ENCODE measurements at places on chromosomes 11 and 22. TPM values are rescaled to one million over a fixed set of nuclear protein-coding genes. Genes with fewer than 3 reads are reported as not detected.

Gene MOGAT2
- total RNA-seq, result not detected

Gene OR51E2
- not detected for total RNA-seq

Gene ARHGAP32
- total RNA-seq, result 4.8 TPM

Gene CERK
- 27.6 TPM for total RNA-seq

Gene TPBGL
- total RNA-seq, result not detected

Gene OR6T1
- not detected for total RNA-seq

Gene TSGA10IP
- not detected for total RNA-seq

Gene SMC1B
- not detected for total RNA-seq

Gene OR5B21
- not detected for total RNA-seq

Gene RASL10A
- total RNA-seq, result not detected

Gene GUCY1A2
- total RNA-seq, result 0.18 TPM

Gene DTX4
- 0.58 TPM for total RNA-seq

Gene PYGM
- total RNA-seq, result 1.2 TPM

Gene MAPK11
- total RNA-seq, result 26.8 TPM

Gene GRM5
- not detected for total RNA-seq

Gene INCENP
- 20.7 TPM for total RNA-seq

Gene IGSF9B
- total RNA-seq, result not detected

Gene NAALADL1
- 71.2 TPM for total RNA-seq

Gene ARHGAP1
- total RNA-seq, result 44.1 TPM

Gene DUSP8
- total RNA-seq, result 0.58 TPM

Gene KDM4D
- total RNA-seq, result 0.53 TPM

Gene NRIP3
- total RNA-seq, result 12.4 TPM

Gene RRP7A
- 49.0 TPM for total RNA-seq

Gene ARL2
- total RNA-seq, result 169 TPM

Gene HIC2
- total RNA-seq, result 1.4 TPM

Gene INS
- not detected for total RNA-seq

Gene SCGB1A1
- not detected for total RNA-seq

Gene GDPD4
- total RNA-seq, result not detected

Gene CRYBB3
- not detected for total RNA-seq

Gene MICAL2
- 162 TPM for total RNA-seq

Gene GP1BB
- total RNA-seq, result 3.0 TPM

Gene RIMBP3B
- not detected for total RNA-seq

Gene TMEM45B
- not detected for total RNA-seq

Gene SLC25A18
- total RNA-seq, result 2.5 TPM

Gene CNTN5
- total RNA-seq, result not detected

Gene OR8D4
- not detected for total RNA-seq

Gene ROM1
- 2.8 TPM for total RNA-seq

Gene HPX
- not detected for total RNA-seq

Gene MISFA
- not detected for total RNA-seq

Gene ESAM
- 4.8 TPM for total RNA-seq

Gene PARVA
- total RNA-seq, result 44.1 TPM

Gene OR2AG2
- total RNA-seq, result 0.29 TPM

Gene SCN3B
- total RNA-seq, result 0.18 TPM

Gene OR10A4
- total RNA-seq, result not detected

Gene TEF
- total RNA-seq, result 16.7 TPM

Gene SCN4B
- not detected for total RNA-seq

Gene CCDC87
- total RNA-seq, result under 0.01 TPM

Gene MRGPRF
- total RNA-seq, result 34.2 TPM

Gene ZBED5
- 21.6 TPM for total RNA-seq

Gene HBE1
- not detected for total RNA-seq

Gene APOA4
- not detected for total RNA-seq

Gene MFRP
- total RNA-seq, result not detected

Gene C11orf86
- not detected for total RNA-seq

Gene KCNK7
- total RNA-seq, result not detected

Gene MB
- total RNA-seq, result not detected

Gene OR52I1
- total RNA-seq, result not detected

Gene STK33
- total RNA-seq, result 5.3 TPM

Gene BTG4
- total RNA-seq, result not detected

Gene CSF2RB
- total RNA-seq, result not detected

Gene TRPC6
- total RNA-seq, result under 0.01 TPM

All from myometrial cell (primary cell).